Mucosa of descending colon (tissue), 3 donors: ENCODE measurements at places on chromosomes 3 and 15. TPM values are rescaled to one million over a fixed set of nuclear protein-coding genes. Genes with fewer than 3 reads are reported as not detected.

The TEX55 gene
- not detected for total RNA-seq

The TRANK1 gene
- total RNA-seq, result 97.3 TPM

The TMOD2 gene
- total RNA-seq, result 30.3 TPM

The SLC28A2 gene
- 2.6 TPM for total RNA-seq

The KNG1 gene
- total RNA-seq, result 0.44 TPM

The USP50 gene
- total RNA-seq, result 0.38 TPM

The CPOX gene
- total RNA-seq, result 17.9 TPM

The LDHAL6B gene
- not detected for total RNA-seq

The SCAP gene
- 115 TPM for total RNA-seq

The DNAH12 gene
- 0.26 TPM for total RNA-seq

- no peak for DNase-seq
Observed at GRCh38 chr3:96169111-96169766, 645.2 kb upstream of the EPHA6 start.

- no peak for DNase-seq
Observed at GRCh38 chr3:119148493-119149180, 2.7 kb downstream of the TEX55 start.

GRCh38 chr15:48547286-48547685, 98.2 kb downstream of the FBN1 start:
- DNase-seq, result no peak

DNA sequence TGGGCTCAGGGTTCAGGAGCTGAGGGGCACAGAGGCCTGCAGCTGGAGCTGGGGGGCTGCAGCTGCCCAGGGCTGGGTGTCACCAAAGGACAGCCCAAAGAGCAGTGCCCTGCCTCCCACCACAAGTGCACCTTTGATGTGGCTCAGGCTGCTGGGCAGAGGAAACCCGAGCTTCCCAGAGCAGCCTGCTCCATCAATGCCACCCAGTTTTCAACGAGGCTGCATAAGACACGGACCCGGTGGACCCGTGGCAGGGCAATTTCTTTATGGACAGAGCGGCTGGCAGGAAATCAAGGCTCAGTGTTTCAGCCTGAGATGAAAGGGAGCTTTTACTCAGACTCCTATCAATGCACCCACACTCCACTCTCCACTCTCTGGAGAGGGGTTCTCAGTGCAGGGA, 18.7 kb downstream of the SEMA5B start:
- DNase-seq, result no peak

DNA sequence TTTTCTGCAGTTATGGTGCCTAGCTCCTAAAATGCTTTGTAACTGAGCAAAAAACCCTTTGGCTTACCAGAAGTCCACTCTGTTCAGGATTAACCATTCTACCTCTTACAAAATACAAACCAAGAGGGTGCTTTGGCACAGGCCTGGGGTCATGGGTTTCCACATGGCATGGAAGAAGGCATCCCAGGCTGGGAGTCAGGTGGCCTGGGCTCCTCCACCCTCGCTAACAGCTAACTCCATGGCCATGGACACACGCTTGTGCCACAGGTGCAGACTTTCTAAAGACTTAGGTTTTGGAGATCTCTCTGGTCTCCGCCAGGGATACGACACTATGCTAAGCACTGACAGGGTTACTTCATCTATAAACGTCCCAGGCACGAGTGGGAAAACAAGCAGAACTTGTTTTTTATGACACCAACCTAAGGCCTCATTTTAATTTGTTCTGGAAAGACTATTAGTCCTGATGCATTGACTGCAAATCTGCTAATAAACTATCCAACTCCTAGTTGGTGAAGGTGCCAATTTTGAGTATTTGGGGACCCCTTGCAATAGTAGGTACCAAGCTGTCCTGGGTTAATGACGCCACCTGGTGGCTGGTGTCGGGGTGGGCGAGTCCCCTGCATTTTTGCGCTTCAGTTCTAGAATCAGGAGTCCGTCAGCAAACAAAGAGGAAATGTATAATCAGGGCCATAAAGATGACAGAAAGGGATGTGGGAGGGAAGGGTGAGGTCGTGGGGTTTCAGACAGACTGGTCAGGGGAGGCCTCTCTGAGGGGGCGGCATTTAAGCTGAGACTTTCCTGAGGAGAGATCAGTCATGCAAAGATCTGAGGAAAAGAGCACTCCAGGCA, 10.3 kb upstream of the ALDH1A3 start:
- DNase-seq, result no peak

GRCh38 chr3:57952208-57952631, 56.0 kb upstream of the FLNB start:
- no peak for DNase-seq

DNA sequence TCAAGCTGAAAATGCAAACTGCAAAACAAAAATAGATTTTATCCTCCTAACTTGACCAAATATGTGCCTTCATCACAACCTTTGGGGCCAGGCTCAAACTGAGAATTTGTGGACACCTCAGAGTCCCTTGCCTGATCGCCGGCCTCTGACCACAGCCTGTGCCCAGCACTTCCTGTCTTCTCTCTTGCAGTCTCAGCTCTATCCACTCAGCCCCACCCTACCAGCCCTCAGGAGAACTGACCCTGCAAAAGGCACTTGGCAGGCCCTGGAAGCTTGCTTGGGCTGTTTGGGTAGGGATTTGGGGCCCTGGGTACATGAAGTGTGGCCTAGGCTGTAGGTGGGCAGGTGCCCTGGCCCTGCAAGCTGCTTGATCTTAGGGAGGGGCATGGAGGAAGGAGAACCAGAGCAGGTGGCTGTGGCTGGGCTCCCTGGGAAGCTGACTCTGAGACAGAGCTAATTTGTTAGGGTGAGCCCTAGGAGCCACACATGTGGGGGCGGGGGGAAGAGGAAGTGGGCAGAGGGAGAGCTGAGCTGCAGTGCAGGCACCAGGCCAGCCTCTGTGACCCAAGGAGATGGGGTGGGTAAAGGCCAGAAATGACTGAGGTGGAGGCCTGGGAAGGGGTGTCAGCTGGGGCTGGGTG, 8.6 kb downstream of the CLEC3B start:
- DNase-seq, result peak; percentile 78

DNA sequence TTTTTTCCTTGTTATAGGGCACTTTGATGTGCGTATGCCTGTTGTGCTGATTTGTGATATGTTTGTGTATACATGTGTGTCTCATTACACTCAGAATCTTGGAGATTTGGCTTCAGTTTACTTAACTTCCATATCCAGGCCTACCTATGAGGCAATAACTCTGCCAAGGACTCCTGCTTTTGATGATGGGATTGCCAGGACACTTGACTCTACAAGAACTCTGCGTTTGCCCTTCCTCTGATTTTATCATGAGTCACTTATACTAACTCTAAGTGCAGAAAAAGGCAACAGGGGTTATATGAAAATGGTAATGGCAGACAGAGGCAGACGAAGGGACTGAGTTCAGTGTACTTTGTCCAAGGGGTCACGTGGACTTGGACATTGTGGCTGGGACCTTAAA, 33.6 kb downstream of the MCTP2 start:
- DNase-seq, result no peak

- no peak for DNase-seq
Observed at GRCh38 chr15:88982304-88982945, 69.2 kb upstream of the MFGE8 start.

DNA sequence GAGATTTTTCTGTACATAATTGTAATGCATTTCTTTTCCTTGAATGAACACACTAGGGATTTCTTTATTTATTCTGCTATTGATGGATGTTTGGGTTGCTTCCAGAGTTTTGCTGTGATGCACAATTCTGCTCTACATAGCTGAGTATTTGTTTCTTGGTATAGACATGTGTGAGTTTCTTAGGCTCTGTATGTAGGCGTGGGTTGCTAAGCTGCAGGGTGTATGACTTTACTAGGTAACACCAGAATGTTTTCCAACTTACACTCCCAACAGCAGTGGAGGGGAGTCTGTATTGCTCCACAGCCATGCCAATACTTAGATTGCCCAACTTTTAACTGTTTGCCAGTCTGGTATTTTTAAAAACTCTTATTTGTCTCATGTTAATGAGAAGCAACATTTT, 155.5 kb upstream of the TNIK start:
- DNase-seq, result no peak

DNA sequence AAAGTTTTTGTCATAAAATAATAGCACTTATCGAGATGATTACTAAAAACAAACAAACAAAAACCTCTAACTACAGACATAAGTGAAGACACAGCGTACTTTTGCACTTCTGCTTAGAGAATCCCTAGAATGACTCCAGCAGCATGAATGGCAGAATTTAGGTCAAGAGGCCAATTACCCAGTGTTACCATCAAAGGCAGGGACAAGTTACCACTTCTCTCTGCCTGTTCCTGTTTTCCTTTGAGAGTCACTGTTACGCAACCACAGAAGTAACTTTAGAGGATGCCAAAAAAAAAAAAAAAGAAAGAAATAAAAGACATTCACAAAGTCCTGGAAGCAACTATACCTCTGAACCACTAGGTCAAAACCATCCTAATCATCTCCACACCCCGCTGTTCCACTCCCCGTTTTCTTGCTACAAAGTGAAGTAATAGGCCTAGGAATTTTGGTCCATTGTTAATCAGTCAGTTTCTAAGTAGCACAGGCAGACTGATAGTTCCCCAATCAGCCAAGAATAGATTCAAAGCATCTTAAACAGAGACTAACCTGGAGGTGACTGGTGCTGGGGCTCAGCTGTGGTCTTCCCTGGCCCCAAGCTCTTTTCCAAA, 41.9 kb downstream of the FMN1 start:
- DNase-seq, result no peak

DNA sequence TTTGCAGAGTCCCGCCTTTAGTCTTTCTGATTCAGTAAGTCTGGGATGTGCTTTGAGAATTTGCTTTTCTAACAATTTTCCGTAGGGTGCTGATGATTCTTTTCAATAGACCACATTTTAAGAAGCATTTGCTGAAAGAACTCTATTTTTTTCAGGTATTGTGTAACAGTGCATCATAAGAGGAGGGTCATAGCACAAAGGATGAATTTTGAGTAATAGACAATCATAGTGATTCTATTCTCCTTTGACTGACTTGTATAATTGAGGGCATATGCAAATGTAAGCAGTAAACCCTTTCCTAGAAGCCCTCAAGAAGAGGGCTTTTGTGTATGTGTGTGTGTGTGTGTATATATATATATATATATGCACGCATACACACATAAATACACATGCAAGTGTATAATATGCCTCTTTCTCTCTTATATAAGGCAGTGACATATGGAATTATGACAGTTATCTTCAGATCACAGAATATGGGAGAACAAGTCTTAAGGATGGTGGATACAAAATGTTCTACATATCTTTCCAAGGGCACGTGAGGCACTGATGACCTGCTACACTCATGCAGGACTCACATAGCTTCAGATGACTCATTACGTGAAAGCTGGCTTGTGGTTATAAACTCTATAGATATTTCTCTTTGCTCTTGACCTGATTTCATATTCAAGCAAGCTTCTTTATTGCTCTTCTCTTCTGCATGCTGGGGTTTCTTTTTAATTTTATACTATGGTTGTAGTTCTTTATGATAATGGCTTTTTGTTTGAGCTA, 6.5 kb upstream of the PLSCR1 start:
- DNase-seq, result no peak

- DNase-seq, result no peak
Observed at GRCh38 chr15:87841426-87841998, 415.0 kb downstream of the NTRK3 start.

DNA sequence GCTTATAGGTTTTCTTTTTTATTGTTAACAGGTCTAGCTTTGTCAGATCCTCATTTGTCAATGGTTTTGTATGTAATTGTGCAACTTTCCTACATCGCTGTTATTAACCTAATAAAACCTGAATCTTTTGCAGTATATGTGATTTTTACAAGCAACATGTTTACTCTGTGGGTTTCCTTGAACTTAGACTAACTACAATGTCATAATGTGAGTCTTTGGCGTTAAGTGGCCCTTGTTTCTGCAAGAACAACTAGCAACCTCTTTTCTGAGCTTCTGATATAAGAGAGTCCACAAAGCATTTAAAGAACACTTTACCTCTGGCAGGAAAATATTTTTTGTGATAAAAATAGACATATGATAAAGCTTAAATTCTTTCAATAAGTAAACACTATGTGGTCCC, 230.3 kb upstream of the CFAP20DC start:
- no peak for DNase-seq

DNA sequence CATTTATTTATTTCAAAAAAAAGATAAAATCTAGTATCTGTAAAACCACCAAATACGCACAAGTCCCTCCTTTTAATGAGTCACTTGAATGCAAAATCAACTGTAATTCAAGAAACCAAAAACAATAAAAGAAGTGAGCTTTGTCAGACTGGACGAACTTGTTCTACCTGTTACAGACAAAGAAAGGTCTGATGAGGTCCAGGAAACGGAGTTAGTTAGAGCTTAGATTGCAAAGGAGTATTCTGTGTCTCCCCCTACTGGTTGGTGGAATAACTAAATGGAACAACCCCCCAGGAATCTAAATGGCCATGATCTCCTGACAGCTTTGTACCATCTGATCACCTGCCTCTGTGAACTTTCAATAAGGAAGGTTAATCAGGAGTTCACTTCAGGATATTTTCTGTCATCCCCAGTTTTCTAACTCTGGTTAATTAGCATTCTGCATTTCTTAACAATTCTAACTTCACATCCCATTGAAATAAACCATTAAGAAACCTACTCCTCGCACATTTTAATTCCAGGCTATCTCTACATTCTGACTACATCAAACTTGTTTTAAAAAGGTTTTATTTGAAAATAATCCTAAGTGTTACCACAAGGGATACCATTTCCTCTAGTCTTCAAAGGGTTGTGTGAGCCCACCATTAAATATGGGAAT, 333.0 kb upstream of the SATB1 start:
- DNase-seq, result peak; percentile 81

GRCh38 chr15:61115241-61115640, 113.9 kb downstream of the RORA start:
- no peak for DNase-seq

DNA sequence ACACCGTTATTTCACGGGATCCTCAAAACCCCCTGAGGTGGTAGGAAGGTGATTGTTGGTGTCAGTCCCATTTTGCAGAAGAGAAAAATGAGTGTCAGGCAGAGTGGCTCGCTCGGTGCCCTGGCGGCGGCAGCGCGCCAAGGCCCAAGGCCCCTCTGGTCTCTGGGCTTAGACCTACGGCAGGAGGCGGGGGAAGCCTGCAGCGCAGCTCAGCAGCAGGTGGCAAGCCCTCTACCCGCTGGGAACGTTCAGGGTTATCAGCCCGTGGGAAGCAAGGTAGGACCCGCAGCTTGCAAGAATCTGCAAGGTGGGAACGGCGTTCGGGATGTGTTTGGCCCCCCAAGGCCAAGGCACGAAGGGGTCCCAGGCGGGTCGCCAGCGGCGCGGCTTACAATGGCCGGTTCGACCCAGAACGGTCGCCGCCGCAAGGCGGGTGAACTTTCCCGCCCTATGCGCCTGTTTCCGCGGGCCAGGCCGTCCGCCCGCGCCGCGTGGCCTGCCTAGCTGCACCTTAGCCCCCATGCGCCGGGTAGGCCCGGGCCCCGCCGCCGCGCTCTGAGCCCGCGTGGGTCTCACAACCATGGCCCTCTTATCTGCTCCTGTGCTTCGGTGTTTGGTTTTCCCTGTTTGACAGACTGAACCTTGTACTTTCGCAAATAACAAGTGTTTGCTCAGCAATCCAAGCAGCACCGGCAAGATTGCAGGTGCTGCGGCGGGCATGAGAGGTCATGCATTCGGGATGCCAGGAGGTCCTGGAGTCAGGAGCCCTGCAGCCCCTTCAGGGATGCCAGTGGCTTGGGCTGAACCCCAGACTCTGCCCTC, 39.7 kb downstream of the CCNL1 start:
- DNase-seq, result peak; percentile 71
